ENCODE measurements at places on chromosomes 16 and 17.

GRCh38 chr17:38350035-38350434 lies 1.6 kb upstream of the SOCS7 start:
- no peak for DNase-seq

DNA sequence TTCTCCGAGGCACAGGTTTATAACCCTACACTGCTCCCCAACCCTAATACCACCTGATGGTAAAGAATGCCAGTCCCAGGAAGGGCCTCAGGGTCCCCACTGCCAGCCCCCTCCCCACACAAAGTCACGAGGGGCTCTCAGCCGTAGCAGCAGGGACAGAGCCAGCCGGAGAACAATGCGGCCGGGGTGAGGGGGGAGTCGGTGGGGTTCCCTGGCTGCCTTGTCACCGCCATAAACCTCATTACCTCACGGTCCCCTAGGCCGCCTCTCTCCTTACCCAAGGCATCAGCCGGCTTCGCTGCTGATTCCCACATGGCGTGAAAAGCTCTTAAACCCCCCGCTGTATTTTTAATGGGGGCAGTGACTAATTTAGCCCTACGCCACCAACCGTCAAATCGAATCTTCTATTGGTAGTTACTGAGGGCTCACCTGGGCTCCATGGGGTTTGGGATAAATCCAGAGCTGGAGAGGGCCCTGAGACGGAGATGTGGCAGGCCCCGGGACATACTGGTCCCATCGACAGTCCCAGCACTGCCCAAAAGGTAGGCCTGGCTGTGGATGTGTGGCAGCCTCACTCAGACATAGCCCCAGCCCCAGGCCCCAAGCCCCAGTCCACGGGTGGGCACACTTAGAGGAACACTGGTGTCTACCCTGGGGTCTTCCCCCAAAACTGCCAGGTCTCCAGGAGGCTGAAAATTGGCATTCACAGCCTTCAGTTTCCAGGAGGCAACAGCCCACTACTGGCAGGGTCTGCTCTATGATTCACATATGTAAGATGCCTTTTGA lies 115.3 kb downstream of the C16orf78 start:
- no peak for DNase-seq

DNA sequence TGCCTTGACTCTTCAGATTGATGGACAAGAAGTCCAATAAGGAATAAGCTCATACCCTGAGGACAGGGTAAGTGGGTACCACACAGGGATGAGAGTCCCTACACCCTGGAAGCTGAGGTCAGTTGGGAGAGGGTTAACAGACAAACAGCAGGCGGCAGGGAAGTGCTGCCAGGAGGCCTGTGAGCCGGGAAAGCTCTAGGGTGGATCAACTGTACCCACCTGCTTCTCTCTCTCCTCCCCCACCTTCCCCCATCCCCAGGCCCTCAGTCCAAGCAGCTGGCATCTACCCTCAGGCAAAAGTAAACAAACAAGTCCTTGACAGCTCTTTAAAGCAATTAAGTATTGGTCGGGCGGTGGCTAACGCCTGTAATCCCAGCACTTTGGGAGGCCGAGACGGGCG lies 20.7 kb upstream of the MYLK3 start:
- no peak for DNase-seq

DNA sequence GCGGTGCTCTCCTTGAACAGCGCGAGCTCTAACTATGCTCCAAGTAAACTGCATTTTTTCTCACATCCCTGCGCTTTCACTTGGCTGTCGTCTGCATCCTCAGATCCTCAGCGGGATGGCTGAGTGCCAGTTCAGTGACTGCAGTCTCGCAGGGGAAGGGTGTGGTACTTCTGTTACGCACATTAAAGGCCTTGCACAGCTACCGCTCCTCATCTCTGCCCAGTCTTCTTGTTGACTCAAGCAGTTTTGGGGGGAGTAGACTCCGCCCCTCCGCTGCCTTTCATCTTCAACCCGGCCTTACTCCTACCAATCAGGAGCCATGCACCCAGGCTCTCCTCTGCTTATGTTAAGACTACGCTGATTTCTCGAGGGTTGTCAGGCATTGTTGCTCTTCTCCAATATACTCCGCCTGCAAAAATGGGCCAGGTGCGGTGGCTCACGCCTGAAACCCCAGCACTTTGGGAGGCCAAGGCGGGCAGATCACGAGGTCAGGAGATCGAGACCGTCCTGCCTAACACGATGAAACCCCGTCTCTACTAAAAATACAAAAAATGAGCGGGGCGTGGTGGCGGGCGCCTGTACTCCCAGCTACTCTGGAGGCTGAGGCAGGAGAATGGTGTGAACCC lies 10.0 kb downstream of the ATP5PD start:
- DNase-seq: peak; percentile 85

DNA sequence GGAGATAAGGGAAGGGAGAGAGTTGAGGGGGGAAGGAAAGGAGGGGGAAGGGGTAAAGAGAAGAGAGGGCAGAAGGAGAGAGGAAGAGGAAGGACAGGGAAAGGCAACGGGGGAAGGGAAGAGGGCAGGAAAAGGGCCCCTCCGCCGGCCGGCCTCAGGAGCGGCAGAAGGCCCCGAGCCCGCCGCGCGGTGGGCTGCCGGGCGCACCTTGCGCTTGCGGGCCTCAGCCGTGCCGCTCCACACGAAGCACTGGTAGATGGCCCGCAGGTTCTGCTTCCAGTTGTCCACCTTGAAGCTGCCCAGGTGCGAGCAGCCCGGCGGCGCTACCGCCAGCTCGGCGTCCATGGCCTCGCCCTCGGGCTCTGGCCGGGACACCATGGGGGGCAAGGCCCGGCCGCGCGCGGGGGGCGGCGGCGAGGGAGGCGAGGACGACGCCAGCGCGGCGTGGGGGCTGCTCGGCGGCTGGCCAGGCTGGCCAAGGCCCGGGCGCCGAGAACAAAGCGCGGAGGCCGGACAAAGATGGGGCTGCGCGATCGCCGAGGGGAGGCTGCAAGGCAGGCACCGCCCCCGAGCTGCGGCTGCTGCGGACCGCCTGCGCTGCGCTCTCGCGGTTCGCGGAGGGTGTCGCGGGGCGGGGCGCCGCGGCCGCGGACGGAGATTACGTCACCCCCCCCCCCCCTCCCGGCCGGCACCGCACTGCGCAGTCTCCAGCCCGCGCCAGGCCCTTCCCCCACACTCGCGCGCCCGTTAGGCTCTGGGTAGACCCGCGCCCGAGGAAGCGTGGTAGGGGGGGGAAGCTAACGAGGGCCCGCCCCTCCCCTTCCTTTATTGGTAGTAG lies at the start of gene USP22:
Gene USP22 (minus strand): TSS at position 554 of the 838 bp plus-strand sequence. CDS start 176 bp downstream, at position 378.
- DNase-seq: peak; percentile 47

- no peak for DNase-seq
Measured at GRCh38 chr16:82082097-82082496, 47.0 kb downstream of the HSD17B2 start.

GRCh38 chr16:73797115-73797514 lies 499.5 kb upstream of the PSMD7 start:
- no peak for DNase-seq

GRCh38 chr17:70687421-70687820 lies 518.1 kb downstream of the KCNJ2 start:
- no peak for DNase-seq

GRCh38 chr17:4816826-4817225 lies 9.9 kb downstream of the PLD2 start:
- no peak for DNase-seq

DNA sequence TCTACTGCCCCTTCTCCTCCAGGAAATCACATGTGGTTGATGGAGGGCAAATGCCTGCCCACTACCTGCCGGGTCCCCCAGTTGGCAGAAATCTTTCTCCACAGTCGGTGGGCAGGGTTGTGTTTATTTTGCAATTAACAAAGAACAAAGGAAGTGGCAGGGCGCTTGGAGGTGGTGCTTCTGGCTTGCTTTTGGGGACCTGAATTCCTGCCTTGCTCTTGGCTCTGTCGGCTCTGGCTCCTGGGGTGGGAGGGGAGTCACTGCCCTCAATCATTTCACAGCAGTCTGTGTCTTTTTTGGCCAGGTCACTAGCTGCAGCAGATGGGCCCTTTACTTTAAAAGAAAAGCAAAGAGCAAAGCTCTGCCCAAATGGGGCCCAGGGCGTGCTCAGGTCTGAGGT lies 69.2 kb downstream of the C16orf78 start:
- no peak for DNase-seq

- no peak for DNase-seq
Measured at GRCh38 chr17:29847527-29848400, 82.3 kb downstream of the SSH2 start.

GRCh38 chr17:3669085-3669347 lies 404 bp downstream of the EMC6 start:
- no peak for DNase-seq

DNA sequence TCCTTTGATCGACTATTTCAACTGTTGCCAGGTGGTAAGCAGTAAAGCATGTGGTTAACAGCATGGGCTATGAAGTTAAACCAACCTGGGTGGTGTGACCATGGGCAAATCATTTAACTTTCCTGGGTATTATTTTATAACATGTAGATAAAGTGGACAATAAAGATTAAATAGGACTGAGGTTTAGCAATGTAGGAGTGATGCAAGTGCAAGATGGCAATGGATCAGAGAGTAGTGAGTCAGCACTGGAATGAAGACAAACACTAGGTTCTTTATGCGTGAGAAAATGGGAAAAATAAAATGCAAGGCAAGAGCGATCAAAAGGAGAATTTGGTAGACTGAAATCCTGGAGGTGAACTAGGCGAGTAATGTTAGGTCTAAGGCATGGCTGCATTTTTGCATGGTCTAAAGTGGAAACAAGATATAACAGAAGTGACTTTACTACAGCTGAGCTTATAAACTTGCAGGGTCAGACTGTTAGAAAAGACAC lies 222.4 kb upstream of the AXIN2 start:
- no peak for DNase-seq

DNA sequence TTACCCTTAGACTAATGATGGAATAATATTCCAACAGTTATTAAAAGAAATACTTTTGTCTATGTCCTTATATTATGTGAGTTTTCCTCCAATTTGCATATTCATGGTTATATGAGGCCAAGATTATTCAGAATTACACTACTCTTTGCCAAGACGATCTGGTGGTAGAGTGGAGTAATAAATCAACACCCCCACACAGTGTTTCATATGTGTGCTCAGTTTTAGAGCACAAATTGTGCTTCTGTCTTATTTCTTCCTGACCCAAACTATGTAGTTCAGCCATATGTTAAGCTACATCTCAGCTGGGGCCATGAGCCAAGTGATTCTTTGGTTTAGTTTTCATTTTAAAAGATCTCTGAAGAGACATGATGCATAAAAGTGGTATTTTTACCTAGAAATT lies 26.9 kb upstream of the PPM1E start:
- DNase-seq: no peak

GRCh38 chr16:29014561-29015069 lies 29.8 kb downstream of the LAT start:
- DNase-seq: no peak

DNA sequence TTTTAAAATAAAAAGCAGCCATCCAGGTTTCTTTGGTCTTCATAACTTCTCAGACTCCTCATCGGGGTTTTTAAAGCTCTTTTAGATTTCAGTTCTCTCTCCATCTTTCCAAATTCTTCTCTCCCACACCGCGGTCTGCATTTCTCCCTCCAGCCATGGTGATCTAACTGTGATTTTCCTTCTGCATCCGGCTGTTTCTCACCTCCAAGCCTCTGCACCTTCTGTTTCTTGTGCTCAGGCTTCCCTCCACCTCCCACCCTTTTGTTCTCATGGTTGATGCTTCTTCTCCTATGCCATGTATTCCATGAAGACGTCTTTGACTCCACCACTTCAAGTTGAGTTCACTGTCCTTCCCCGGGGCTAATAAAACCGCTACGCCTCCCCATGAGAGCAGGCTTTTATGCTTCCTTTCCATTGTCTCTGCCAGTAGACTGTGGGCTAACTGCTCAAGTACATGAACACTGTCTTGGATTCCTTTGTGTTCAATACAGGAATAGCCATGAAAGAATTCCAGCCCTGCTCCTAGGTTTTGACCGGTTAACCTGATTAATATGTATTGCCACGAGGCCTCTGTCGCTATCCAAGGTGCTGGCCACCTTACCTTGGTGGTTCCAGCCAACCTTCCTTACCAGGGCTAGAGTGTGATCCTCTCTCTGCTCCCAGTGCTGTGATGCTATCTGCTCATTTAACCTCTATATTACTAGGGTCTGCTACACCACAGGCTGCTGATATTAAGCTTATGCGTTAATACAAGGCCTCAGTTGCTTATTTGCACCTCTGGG lies 625.1 kb downstream of the HS3ST4 start:
- DNase-seq: no peak

DNA sequence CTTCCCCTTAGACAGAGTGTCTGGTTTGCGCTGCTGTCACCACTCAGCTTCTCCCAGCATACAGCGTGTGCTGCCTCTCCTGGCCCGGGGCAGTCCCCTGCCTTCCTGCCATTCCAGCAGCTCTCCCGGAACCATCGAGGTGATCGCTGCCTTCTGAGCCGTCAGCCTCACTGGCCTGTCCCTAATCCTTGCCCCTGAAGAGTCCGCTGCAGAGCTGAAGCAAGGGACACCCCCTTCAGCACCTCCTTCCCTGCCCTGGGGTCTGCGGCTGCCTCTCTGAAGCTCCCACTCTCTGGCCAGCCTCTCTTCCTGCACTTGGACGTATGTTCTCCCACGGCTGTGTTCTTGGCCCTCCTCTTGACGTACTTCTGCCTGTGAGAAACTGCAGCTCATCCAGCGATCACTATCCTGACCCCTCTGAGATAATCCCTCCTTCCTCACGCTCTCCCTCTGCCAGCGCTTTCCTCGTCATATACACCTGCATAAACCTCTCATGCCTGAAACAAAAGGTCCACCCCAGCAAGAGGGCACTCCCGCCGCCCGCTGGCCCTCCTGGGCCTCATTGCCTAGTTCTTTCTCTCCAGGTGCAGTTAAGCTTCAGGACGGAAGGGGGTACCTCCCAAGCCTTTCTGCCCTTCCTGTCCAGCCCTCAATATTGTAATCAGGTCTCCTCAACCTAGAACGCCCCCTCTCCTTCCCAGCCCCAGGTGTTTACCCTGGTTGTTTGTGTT lies 220.6 kb upstream of the CHMP6 start:
- DNase-seq: no peak

- DNase-seq: no peak
Measured at GRCh38 chr17:50868602-50869001, 2.4 kb upstream of the TOB1 start.

DNA sequence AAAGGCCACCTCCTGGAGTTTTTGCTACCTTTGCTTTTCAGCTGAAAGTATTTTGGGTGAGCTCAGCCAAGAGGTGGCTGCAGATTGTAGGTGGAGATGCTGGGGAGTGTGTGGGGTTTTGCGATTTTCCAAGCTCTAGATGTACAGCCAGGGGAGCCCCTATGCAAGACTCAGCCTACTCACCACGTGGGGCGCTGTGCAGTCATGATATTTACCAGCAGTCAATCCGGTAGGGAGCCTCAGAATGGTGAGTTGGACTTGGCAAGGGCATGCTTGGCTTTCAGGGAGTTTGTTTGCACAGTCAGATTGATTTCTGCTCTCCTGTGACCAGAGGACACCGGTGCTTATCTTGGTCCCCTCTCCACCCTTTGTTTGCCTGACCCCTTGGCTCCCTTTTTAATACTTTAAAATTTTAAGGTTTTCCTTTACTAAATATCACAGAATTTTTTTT lies 175.3 kb downstream of the UTP18 start:
- peak; percentile 60 for DNase-seq

DNA sequence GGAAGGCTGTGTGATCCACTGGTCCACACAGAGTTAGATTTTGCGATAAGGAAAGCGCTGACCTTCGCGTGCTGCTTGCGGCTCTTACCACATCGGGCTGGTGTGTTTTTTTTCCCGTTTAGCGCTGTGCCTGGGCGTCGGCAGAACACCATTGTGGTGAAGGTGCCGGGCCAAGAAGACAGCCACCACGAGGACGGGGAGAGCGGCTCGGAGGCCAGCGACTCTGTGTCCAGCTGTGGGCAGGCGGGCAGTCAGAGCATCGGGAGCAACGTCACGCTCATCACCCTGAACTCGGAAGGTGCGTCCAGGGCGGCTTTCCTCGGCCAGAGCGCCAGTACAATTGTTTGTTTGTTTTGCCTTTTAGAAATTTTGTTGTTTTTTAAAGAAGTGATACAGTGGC lies 54.7 kb downstream of the BANP start:
- no peak for DNase-seq

All from activated CD4-positive, alpha-beta T cell treated with anti-CD3 and anti-CD28 coated beads for 48 hours (primary cell).